ENCODE measurements at places on chromosomes 7 and 10.

DNA sequence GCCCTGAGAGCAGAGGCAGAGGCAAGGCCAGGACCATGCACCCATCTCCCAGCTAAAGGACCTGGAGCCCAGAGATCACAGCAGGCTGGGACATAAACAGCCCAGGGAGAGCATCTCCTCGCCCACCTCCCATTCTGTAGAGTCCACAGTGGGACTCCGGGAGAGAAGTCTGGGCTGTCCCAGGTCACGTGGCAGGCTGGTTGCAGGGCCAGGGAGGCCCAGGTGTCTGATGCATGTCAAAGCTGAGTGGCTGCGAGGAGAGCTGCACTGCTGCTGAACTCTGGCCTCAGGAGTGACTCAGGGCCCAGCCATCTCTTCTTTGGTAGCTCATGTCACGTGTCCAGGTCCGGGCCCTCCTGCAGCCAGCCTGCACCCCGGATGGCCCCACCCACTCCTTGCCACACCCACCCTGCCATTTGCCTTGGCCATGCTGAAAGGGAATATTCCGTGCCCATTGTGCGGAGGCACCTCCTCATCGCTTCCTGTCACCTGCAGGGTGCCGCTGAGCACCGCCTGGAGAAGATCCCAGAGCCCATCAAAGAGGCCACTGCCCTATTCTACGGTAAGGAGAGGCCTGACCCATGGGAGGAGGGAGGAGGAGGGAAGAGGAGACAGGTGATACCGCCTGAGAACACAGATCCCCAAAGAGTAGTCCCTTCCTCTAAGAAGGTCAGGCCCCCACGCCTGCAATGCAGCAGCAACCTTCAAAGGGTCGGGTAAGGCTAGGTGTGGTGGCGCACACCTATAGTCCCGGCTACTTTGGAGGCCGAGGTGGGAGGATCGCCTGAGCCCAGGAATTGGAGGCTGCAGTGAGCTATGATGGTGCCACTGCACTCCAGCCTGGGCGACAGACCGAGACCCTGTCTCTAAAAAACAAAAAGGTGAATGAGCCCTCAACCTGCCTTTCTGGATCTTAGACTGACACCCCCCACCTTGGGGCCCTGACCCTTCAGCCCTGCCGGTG, 12.6 kb upstream of the SH2B2 start:
- DNase-seq = no peak

GRCh38 chr10:97903128-97904017, 53.7 kb downstream of the GOLGA7B start:
- no peak for DNase-seq

DNA sequence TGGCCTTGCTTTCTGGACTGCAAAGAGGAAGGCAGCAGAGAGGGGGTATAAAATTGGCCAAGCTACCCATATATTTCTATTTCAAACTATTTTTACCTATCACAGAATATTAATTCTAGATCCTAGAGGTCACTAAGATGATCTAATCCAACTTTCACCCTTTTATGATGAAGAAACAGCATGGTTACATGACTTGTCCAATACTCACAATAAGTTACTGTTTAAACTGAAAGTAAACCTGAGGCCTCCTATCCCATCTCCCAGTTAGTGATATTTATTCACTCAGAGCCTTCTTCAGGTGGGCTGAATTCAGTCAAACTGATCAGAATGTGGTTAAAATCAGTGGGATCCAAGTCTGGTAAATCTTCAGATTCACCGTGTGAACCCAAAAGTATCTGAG, 1345.1 kb downstream of the XPNPEP1 start:
- DNase-seq = no peak

DNA sequence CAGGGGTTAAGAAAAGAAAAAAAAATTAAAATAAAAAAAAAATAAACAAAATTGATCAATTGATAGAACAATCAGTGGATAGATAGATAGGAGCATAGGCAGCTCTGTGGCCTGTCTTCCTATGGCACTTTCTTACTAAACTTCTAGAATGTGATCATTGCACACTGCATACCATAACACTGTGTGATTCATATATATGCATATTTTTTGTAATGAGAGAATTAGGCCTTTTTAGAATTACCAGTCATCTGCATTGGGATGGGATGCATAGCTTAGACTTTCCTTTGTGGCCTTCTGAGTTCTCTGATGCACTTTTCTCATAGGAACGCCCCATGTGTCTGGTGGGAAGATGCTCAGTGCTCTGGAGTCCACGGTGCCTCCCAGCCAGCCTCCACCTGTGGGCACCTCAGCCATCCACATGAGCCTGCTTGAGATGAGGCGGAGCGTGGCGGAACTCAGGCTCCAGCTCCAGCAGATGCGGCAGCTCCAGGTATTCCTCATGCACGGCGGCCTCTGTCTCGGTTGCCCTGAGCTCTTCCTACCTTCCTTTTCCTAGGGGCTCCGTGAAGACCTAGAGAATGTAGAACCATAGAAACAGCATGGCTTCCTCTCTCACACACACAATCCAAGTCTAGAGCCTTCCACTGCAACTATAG, 222.5 kb downstream of the ARHGAP21 start:
- no peak for DNase-seq

DNA sequence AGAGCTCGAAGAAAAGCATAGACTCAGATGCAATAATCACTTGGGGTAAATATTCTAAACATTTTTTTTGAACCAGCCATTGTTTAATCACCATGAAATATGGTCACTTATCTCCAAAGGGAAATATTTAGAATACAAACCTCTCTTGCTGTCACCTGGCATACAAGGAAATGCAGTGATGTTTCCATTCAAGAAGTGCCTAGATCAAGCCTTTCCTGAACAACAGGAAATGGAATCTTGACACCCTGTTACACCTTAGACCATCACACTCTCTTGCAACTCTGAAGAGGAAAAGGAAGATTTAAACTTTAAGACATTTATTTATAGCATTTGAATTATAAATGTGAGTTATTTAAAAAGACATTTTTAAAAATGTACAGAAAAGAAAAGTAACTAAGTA, 263.0 kb upstream of the BMPER start:
- no peak for DNase-seq

DNA sequence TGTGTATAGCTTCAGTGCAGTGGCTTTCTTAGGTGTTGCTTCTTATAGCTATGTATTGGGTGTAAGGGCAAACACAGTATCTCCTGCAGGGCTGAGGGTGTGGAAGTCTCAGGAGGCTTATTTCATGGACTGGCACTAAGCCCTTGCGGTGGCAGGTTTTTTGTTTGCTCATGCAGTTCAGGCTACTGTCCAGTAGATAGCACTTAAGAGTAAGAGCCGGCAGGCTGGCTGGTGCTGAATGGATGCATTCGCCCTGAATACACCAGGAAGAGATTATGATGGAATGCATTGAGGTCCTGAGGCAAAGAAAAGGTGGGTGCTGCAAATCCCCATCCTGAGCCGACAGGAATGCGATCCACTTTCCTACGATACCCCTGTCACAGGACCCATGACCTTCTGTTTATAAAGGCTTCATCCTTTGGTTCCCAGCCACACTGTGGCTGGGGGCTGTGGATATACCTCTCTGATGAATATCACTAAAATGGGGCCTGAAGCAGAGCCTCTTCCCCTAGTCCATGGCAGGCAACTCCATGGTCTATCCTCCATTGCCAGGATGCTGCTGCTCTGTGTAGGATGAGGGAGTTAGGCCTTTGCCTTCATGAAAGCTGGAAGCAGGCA, 44.9 kb downstream of the ANXA8 start:
- DNase-seq = no peak

DNA sequence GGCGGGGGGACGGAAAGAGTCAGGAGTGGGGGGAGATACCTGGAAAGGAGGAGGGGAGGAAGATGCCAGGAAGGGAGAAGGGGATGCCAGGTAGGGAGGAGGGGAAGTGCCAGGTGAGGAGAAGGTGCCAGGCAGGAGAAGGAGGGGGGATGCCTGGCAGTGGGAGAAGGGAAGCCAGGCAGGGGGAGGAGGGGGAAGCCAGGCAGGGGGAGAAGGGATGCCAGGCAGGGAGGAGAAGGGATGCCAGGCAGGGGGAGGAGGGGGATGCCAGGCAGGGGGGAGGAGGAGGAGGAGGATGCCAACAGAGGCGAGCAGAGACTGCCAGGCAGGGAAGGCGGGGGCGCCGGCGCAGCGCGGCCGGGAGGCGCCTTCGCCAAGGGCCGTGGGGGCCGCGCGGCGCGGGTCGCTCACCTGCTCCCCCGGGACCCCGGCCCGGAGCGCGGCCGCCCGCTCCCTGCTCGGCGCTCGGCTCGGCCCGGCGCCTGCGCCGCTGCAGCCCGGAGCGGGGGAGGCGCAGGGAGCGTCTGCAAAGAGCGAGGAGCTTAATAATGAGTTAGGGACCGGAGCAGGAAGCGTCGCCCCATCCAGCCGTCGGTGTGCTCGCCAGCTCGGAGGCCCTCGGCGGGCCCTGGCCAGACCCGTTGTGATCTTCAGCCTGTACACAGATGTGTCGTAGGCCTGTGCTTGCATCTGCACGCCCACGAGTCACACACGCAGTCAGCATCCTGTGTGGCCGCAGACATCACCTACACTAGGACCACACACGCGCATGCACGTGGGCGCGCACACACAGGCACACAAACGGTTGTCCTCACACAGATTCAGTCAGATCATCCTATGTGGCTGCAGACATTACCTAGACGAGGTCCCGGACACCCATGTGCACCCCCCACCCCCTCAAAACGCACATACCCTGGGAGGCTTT, 28.4 kb upstream of the SMARCD3 start:
- peak; percentile 82 for DNase-seq

DNA sequence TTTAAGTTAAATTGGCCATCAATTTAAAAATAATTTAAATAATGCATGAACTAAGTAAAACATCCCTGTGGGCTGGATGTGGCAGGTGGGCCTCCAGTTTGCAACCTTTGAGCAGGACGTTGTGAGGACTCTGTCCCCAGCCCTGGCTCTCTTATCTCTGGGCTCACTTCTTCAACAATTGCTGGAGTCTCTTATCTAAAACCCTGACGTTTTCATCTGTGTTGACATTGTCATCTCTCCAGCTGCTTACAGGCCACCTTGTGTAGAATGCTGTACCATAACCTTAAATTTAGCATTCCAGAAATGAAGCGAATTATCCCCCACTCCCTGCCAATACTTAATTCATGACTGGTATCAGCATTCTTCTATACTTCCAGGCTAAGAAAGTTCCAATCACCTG, 3.2 kb upstream of the KIF5B start:
- DNase-seq = no peak

GRCh38 chr7:76509931-76510877, at the start of gene UPK3B:
TSS of gene UPK3B (plus strand) at chr7:76510552. CDS start at chr7:76510653, 101 bp downstream.
- DNase-seq = no peak

- no peak for DNase-seq
Measured at GRCh38 chr10:24208661-24209431, at the start of gene KIAA1217. TSS of gene KIAA1217 (plus strand) at chr10:24209138. CDS start at chr10:24209194, 56 bp downstream.

DNA sequence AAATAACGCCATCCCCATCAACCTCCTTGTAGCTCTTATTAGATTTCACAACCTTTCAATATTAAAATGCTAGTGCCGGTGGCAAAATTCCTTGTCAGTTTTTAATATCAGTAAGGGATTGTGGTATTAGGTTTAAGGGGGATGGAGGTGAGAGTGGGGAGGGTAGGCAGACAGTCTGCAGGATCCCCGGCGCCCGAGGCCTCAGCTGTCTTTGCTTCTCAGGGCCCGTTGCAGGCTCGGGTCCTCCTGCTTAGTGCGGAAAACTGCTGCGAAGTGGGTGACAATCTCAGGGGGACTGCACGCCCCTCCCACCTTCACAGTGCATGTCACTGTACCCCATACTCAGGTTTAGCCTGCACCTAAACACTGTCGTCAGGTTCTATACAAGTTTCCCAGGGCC, 274.3 kb upstream of the PODXL start:
- DNase-seq = no peak

- peak; percentile 64 for DNase-seq
Measured at GRCh38 chr7:116577320-116577871, 52.6 kb downstream of the CAV1 start.

DNA sequence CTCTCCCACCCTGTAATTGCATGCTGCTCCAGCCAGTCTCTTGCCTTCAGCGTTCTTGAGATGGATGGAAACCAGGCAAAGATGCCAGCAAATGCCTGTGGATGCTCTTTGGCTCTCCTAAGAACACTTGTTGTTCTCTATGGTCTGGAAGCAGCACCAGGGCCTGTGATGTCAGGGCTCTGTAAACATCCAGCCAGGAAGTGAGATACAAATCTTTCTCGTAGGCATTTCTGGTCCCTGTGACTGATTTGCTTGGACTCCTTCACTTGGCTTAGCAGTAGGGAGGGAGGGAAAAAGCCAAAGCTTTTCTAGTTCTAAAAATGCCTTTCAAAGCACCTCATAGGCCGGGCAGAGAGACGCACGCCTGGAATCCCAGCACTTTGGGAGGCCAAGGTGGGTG, 201.3 kb downstream of the REEP3 start:
- DNase-seq = no peak

DNA sequence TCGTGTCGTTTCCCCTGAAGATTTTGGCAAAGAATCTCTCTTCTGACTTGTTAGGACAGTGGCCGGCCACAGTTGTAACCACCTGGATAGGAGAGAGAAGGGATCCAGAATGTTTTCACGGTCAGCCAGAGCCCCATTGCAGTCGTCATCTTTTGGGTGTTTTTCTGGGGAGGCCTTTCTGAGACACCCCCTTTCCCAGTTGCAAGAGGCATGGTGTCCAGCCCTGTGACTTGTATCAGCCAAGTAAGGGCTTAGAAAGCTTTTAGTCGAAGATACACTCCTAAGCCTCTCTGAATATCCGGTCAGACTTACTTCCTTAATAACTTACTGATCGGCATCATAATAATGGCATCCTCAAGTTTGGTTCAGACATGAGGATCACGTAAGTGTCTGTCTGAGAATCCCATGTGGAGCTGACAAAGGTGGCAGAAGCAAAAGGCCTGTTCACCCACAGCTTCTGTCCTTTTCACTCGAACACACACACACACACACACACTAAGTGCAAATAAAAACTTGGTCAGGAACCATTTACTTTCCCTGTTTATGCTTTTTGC, 435.7 kb upstream of the GALNT17 start:
- no peak for DNase-seq

DNA sequence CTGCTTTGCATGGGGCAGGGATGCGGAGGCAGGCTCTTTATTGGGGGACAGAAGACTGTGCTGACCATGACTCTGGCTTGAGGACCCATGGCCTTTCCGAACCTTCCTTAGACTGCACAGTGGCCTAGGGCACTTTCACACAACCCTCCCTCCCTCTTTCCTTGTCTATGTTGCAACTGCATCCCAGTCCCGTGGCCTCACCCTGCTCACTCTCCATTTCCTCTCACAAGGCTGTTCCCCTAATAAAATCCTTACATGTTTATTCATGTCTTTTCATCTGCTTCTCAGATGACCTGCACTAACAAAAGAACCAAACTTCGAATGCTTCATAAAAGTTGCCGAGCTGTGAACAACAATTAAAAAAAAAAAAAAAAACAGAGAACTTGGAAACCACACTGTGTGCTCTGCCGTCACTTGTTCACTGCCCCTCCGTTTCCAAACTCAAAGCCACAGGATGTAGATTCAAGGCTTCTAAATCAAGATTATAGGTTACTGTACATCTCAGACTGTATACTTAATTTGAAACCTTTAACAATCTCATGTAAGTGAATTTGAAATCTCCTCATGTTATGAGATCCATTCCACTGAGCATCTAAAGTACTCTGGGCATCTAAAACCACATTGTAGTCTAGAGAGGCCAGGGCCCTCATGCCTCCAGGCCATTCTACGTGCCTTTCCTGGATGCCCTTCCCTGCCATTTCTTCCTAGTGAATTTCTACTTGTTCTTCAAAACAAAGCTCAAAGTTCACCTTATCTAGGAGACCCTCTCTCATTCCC, 265.9 kb downstream of the SNX13 start:
- DNase-seq = peak; percentile 77

All from T-helper 2 cell (primary cell).